Stimulated activated CD4-positive, alpha-beta T cell treated with anti-CD3 and anti-CD28 coated beads, Interleukin-1b, Interleukin-23, amount 100 ng/mL, for 48 hours (primary cell): ENCODE measurements at places on chromosomes 13 and 19.

- DNase-seq = no peak
These were observed 6.3 kb upstream of the CDK8 start for GRCh38 chr13:26247608-26248007.

DNA sequence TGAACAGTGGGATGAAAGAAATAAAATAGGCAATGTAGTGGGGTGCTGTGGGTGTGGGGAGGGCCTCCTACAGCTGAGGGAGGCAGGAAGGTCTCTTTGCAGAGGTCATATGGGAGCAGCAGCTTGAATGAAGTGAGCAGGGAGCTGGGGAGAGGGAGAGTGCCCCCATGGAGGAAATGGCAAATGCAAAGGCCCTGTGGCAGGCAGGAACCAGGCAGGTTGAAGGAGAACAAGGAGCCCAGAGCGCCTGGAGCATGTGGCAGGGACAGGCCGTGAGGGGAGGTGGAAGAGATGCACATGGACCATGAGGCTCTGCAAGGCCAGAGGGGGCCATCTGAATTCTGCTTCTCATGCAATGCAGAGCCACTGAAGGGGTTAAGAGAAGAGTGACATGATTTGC, 191.8 kb downstream of the URI1 start:
- DNase-seq = no peak

DNA sequence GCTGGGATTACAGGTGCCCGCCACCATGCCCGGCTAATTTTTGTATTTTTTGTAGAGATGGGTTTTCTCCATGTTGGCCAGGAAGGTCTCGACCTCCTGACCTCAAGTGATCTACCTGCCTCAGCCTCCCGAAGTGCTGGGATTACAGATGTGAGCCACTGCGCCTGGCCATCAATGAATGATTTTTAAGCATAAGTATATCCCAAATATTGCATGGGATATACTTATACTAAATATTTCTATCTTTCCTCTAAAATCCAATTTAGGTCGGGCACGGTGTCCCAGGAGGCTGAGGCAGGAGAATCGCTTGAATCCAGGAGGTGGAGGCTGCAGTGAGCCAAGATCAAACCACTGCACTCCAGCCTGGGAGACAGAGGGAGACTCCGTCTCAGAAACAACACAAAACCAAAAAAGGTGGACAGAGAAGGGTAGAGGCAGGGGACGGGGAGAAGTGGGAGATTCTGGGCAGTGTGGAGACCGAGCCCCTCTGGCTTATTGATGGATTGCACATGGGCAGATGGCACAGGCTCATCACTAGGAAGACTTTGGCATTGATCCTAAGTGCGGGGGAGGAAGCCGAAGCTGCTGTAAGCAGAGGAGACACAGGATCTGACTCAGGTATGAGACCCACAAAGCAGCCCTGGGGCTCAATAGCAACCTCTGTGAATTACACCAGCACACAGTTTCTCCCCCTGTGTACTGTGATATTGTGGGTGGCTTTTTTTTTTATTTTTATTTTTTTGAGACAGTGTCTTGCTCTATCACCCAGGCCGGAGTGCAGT, 13.5 kb downstream of the ARRDC5 start:
- DNase-seq = no peak

- DNase-seq = no peak
These were observed 27.6 kb upstream of the TPT1 start for GRCh38 chr13:45368571-45368970.

DNA sequence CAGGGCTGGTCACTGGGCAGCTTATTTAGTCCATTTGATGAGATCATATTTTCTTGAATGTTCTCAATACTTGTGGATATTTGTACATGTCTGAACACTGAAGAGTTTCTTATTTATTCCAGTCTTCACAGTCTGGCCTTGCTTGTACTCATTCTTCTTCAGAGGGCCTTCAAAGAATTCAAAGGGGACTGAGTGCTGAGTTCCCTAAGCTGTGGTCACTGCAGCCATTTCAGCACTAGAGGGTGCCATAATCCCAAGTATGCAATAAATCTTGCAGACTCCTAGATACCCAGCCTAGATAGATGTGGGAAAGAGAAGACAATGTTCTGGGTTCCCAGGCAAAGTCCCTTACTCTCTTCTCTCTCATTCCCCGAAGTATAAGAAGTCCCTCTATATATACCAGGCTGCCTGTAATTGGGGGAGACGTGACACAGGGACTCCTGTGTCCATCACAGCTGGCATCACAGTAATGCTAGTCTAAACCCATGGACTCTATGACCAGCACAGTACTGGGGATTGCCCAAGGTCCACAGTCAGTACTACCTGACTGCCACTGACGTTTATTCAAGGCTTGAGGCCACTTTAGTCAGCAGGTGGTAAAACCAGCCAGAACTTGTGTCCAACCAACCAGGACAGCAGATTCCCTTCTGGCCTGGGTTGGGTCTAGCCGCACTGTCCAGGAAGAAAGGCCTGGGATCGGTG, 8.9 kb upstream of the VN1R1 start:
- DNase-seq = peak; percentile 16

- no peak for DNase-seq
These were observed 14.0 kb downstream of the AKAP8L start for GRCh38 chr19:15404780-15405211.

- DNase-seq = no peak
These were observed 11.9 kb upstream of the SEMA6B start for GRCh38 chr19:4571305-4571917.

DNA sequence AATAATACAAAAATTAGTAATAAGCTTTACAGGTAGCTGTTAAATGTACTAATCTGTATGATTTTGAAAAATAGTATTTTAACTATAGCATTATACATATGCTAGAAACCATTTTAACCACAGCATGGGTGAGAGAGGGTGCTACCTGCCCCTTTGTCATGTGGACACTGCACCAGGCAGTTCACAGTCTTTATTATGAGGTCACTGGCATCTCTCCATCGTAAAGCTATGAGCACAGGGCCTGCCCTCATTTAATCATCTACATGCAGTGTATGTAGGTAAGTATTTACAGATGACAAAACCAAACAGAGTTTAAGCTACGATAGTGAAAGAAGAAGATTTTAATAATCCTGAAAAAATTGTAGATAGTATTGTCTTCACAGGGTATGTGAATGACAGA, 21.7 kb downstream of the EDNRB start:
- no peak for DNase-seq

DNA sequence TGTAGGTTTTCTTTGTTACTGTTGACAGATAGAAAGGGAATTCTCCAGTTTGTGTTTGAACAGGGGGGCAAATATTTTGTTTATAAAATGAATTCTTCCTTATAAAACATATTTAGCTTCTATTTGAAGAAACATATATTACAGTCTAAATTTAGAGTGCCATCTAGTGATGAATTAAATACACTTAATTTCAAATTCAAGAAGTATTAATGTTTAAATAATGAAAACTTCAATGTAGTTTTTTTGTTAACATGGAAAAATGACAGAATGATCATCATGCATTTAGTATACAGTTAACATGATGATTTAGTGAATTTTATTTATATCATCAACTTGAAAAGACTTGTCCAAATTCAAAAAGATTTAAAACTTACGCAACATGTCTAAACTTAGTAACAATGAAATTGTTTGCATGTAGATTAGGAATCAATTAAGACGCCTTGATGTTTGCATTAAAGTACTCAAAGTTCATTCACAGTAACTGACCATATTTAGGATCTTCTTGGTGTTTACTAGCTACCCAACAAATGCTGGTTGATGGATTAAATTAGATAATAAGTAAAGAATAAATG, 765.9 kb upstream of the SLITRK1 start:
- no peak for DNase-seq

DNA sequence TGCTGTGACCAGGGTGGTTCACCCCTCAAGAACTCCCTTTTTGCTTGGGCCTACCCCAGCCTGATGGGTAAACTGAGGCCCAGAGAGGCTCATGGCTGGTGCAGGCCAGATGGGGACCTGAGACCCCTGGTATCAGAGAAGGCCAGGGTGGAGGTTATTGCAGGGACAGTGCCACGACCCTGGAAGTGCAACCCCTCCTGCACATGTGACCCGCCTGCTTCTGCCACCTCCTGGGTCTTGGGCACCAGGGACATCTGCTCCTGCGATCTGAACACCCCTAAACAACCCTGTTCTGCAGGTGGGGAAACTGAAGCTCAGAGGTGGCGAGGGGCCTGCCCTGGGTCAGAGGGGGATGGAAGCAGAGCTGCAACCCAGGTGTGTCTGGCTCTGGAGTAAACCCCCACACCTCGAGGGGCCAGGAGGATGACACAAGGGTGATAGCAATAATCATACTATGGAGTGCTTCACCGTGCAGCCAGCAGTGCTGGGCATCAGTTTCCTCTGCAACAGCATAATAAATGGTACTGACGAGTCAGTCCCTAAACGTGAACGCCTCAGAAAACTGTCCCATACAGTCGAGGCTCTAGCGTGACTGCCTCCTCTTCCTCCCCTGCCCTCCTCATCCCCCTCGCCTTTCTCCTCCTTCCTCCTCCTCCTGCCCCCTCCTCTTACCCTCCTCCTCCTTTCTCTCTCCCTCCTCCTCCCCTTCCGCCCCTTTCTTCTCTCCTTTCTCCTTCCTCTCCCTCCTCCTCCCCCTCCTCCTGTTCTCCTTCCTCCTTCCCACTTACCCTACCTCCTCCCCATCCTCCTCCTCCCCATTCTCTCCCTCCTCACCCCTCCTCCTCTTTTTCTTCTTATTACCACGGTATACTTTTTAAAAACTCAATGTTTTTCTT, 4.3 kb downstream of the YJEFN3 start:
- DNase-seq = no peak

- DNase-seq = no peak
These were observed 151.0 kb upstream of the RXFP2 start for GRCh38 chr13:31588316-31588715.

DNA sequence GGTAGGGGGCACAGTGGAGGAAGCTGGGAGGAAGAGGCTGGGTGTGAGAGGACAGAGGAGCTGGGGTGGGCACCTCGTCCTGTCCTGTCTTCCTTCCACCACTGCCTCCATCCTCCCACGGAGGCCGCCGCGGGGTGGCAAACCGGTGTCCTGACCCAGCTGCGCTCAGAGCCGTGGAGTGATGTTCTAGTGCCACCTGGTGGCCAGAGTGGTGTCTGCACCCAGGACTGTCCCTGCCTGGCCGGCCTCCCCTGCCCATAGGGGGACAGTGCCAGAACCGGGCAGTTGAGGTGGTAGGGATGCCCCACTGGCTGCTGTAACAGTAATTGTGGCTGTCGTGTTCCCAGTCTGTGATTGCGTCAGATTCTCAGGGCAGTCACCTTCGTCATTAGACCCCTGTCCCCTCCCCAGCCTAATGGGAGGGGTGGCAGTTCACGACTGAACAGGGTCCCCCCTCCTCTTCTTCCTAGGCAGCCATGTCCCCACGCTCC, 11.1 kb upstream of the ARRDC2 start:
- DNase-seq = peak; percentile 85
